NCI-H1092 treated with DMSO at 0.1 percent for 48 hours (cell line): ENCODE measurements at places on chromosomes 4 and X.

DNA sequence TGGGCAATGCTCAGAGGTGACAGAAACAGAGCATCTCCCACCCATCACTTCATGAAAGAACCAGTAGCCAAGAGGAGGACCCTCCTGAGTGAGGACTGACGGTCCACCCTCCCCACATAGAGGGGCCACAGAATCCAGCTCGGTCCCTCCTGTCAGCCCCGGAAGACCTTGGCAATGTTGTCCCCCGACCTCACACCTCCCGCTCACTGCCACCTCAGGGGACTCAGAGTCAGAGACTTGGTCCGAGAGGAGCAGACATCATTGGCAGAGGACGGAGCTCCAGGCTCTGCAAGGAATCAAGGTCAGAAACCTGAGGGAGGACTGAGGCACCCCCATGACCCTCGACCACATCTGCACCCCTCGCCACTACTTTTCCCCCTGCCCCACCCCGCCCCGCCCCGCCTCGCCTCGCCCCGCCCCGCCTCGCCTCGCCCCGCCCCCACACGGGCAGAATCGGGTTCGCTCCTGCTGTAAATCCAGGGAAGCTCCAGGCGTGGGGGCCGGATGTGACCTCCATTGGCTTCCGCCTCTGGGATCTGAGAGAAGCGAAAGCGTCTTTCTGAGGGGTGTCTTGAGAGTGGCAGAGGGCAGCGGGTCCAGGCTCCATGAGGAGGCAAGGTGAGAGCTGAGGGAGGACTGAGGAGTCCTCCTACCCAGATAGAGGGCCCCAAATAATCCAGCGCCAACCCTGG is at the start of gene MAGEA11:
Gene MAGEA11, plus strand, starts transcription at position 516 of the 692 bp plus-strand sequence. CDS start 1,100 bp downstream, outside the sequence.
- DNase-seq: no peak

DNA sequence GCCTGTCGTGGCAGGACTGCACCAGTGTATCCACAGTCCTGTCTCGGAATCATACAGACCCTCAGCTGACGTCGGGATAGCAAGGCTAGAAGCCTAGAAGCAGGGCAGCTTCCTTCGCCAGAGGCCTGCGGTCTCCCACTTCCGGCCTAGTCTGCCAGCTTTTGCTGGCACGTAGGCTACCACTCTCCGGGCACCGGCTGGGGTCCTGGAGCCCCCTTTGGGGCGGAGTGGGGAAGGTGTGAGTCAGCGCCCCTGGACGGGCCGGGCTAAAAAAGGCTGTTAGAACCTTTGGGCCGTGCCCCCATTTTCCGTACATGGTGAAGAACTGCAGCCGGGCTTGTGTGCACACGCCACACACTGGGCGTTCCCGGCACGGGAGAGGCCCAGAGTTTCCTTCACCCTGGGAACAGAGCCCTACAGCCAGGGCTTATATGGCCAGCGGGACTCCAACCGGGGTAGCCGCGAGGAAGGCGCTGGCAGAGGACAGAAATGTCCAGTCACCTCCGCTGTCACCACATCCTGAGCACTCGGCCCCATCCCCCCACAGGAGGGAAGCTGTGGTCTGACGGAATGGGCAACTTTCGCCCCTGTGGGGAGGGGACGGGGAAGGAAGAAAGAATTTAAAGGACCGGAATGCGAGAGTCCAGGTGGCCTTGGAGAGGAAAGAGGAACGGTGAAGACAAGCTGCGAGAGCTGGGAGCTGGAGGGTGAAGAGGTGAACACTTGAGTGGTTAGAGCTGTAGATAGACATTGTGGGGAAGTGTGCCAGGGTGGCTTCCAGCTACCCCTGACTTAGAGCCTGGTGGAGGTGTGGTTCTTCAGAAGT is 4.6 kb downstream of the MAGIX start:
- peak; percentile 72 for DNase-seq

GRCh38 chr4:145298885-145299284 is 118.5 kb upstream of the OTUD4 start:
- DNase-seq: no peak

GRCh38 chr4:119523399-119523798 is 105.2 kb downstream of the PDE5A start:
- DNase-seq: no peak

DNA sequence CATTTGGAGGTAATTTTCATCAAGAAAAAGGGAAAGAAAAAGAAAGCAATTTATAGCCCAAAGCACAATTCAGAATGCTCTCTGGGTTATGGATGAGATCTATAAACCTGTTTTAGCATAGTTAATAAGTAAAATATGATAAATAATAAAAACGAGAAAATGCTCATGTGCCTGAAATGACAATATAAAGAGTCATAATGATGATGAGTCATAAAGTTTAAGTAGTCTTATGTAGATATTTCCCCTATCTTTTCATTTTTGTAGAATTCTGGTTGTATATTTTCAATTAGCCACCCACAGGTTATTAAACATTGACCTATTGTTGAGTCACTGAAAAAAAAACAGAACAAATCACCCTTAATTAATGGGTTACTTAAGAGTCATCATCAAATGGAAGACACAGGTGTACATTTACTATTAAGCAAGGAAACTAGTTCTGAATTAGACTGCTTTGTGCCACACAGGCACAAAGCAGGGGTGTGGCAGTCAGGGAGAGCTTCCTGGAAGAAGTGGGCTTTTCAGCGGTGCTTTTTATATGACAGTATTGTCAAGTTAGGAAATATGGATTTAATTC is 29.3 kb downstream of the BEND4 start:
- no peak for DNase-seq

GRCh38 chr4:77931452-77932135 is 69.0 kb downstream of the MRPL1 start:
- DNase-seq: no peak

DNA sequence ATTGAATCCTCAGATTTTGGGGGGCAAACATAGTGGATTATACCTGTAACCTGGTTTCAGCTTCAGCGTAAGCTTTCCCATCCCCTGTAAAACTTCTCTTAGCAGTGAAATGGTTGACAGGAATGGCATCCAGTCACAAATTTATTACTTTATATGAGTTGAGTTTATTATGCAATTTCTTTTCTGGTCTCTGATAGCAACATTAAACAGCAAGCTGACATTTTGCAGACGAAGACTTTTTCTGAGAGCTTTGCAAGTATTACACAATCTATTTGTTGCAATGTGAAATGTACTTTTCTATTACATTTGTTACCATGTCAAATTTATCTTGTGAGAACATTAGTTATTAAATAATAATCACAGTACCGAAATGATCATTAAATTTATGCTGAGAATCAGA is 60.6 kb downstream of the GSPT2 start:
- DNase-seq: no peak

DNA sequence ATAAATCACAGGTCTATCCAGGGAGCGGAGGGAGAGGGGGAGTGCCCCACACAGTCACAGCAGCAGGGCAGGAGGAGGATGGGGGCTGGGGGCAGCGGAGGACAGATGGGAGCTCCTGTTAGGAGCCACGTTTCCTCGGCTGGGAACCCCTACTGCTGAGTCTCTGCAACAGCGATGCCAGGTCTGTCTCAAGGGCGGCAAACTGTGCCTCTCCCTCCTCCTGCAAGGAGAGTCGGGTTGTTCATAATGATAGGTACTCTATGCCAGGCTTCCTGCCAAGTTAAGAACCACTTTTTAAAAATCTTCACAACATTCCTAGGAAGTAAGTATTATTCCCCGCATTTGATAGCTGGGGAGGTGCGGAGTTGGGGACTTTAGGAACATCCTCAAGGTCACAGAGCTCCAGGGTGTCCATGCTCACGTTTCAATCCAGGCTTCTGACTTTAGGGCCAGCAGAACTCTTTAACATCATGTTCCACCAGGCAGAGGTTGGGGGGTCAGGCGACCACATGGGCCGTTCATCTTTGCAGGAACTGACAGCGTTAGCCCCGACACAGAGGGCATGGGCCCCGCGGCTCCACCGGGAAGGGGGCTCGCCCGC is 98.3 kb upstream of the MAML3 start:
- DNase-seq: peak; percentile 78

DNA sequence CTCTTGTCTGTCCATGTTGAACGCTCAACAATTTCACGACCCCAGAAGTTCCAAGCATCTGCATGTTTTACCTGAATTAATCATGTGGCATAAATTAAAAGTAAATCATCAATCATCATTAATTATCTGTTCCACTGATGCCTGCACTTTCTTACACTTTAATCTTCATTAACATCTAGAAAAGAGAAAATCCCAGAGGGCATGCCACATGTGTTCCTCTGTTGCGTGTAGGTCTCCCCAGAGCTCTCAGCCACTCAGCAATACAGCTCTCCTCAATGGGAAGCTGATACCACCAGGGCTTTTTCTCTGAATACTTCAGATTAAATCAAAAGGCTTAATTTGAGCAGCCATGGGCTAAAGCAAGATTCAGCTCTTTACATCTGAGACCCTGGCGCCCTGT is 722.4 kb upstream of the TENM3 start:
- no peak for DNase-seq

DNA sequence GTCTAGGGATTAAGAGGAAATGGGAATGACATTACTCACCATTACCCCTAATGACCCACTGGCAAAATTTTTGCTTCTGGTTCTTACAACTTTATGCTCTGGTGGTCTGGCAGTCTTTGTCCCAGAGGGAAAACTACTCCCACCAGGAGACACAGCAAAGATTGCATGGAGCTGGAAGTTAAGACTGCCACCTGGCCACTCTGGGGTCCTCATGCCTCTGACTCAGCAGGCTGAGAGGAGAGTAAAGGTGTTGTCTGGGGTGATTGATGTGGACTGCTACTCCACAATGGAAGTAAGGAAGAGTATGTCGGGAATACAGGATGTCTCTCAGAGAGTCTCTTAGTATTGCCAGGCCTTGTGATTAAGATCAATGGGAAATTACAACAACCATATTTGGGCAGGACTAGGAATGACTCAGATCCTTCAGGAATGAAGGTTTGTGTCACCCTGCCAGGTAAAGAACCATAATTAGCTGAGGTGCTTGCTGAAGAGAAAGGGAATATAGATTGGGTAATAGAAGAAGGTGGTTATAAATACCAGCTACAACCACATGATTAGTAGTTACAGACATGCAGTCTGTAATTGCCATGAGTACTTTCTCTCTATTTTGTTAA is 215.5 kb downstream of the GPAT3 start:
- DNase-seq: no peak
